ENCODE measurements at places on chromosomes 16 and 17. TPM values are rescaled to one million over a fixed set of nuclear protein-coding genes. Genes with fewer than 3 reads are reported as not detected.
A peak's percentile ranks its signal among the peaks of the same experiment; 100 is the strongest.

The NDUFAF8 gene
- total RNA-seq, result 39.4 TPM

The C1QTNF1 gene
- total RNA-seq, result not detected

The DNAJC7 gene
- total RNA-seq, result 152 TPM

The NUDT7 gene
- total RNA-seq, result 4.6 TPM

GRCh38 chr16:71449020-71449419 lies 7.2 kb upstream of the TLE7 start:
- H3K27me3 ChIP-seq, result no peaks in the 10 kb centered on the region
- no peaks in the 10 kb centered on the region for H3K4me1 ChIP-seq
- H3K4me3 ChIP-seq, result no peak overlapping the region
- H3K36me3 ChIP-seq, result peaks cover 60% of the 10 kb centered on the region
- no peak overlapping the region for H3K27ac ChIP-seq
- DNase-seq, result no peak

DNA sequence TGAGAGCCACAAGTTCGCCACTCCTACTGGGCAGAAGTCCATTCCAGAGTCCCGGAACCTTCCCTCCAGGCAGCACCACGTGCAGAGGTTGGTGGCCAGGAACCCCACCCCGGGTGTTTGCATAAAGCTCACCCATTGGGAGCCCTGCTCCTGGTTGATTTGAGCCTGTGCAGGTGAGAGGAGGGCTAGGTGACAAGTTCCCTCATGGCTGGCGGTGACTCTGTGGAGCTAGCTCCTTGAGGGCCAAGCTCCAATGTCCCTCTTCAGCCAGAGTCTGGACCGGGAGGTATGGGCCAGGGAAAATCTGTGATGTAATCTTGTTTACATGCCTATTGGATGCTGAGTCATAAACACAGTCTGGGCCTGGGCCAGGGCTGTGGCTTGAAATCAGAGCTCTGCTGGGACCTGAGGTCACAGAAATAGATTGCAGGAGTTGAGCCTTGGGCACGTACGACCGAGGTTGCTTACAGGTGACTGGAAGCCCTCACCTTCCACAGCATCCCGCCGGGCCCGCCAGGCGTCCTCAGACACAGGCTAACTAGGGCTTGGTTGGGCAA lies 118.9 kb downstream of the AATF start:
- no peak for DNase-seq
- H3K27me3 ChIP-seq, result no peaks in the 10 kb centered on the region
- no peak overlapping the region for H3K27ac ChIP-seq
- H3K36me3 ChIP-seq, result no peaks in the 10 kb centered on the region

DNA sequence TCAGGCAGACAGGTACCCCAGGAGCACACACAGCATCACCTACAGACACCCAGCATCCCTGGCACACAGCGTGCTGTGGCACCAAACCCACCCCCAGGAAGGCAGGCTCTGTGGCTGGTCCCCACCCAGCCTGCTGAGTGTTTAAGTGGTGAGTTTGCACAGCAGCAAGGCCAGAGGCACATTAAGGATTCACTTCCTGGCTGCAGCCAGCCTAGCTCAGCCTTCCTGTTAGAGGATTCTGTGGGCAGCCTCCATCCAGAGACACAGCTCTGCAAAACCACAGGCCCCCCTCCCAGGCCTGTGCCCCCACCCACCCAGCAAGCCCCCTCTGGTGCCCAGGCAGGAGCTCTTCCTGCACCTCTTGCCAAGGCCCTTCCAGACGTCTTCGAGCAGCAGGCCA lies 36.1 kb upstream of the PHB1 start:
- H3K4me3 ChIP-seq, result no peak overlapping the region
- H3K27ac ChIP-seq, result no peak overlapping the region
- no peaks in the 10 kb centered on the region for H3K4me1 ChIP-seq
- no peaks in the 10 kb centered on the region for H3K36me3 ChIP-seq
- no peaks in the 10 kb centered on the region for H3K27me3 ChIP-seq
- DNase-seq, result no peak

DNA sequence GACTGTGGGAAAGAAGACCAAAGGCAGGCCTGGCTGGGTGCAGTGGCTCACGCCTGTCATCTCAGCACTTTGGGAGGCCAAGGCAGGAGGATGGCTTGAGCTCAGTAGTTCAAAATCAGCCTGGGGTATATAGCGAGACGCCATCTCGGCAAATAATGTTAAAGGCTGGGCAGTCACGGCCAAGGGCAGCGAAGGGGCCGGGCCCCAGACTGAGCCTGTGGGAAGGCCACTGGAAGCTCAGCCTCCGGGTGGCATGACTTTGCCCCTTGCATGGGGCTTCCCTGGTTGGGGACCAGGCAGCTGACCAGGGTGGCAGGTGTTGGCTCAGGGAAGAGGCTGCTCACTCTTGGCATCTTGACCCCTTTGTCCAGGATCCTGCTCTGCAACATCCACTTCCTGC lies 14.0 kb upstream of the CD300LD start:
- no peak overlapping the region for H3K4me3 ChIP-seq
- no peak overlapping the region for H3K27ac ChIP-seq
- no peak for DNase-seq
- H3K36me3 ChIP-seq, result no peaks in the 10 kb centered on the region
- no peaks in the 10 kb centered on the region for H3K27me3 ChIP-seq

GRCh38 chr16:7748522-7748921 lies 415.9 kb downstream of the RBFOX1 start:
- H3K4me3 ChIP-seq, result no peak overlapping the region
- no peaks in the 10 kb centered on the region for H3K27me3 ChIP-seq
- H3K4me1 ChIP-seq, result no peaks in the 10 kb centered on the region

GRCh38 chr16:24005577-24005976 lies 169.8 kb downstream of the PRKCB start:
- peak overlapping the region; percentile 80 for H3K27ac ChIP-seq
- no peaks in the 10 kb centered on the region for H3K27me3 ChIP-seq
- DNase-seq, result peak; percentile 63
- H3K36me3 ChIP-seq, result peaks cover 29% of the 10 kb centered on the region
- H3K4me1 ChIP-seq, result peaks cover 72% of the 10 kb centered on the region
- H3K4me3 ChIP-seq, result no peak overlapping the region
